HS-5 (cell line): ENCODE measurements at places on chromosomes 4 and X.

- DNase-seq = no peak
Measured at GRCh38 chr4:109332926-109333464, 30.5 kb upstream of the COL25A1 start.

GRCh38 chrX:132639446-132639845, 150.6 kb upstream of the MBNL3 start:
- no peak for DNase-seq

- DNase-seq = no peak
Measured at GRCh38 chrX:97374266-97374665, 490.6 kb downstream of the RPA4 start.

DNA sequence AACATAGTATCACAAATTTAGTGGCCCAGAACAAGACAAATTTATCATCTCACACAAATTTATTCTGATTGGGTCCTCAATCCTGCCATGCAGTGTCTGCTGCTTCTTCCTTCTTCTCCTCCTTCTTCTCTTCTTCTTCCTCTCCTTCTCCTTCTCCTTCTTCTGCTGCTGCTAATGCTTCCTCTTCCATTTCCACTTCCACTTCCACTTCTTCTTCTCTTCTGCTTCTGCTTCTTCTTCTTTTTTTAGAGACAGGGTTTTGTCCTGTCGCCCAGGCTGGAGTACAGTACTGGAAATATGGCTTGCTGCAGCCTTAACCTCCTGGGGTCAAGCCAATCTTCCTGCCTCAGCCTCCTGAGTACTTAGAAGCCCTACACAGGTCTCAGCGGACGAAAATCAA, 37.5 kb downstream of the FGFBP1 start:
- no peak for DNase-seq

GRCh38 chr4:84496331-84496705, 2.8 kb downstream of the NKX6-1 start:
- no peak for DNase-seq

GRCh38 chr4:19193274-19193981, 1058.3 kb upstream of the SLIT2 start:
- no peak for DNase-seq

DNA sequence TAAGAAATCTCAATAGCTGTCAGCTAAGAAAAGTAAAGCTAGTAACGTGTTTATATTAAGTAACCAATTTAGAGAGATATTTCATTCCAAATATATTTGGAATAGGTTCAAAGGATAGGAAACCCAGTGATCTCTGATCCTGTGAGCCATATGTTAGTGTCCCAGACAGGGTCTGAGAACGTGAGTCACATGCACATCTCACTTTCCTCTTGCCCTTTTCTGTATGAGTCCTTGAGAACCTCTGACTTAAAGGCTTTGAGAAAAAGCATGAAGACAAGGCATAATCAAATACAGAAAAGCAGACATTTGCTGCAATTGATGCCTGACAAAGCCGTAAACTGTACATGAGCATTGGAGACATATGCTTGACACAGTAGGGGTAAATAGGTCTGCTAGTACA, 655.1 kb upstream of the ADGRL3 start:
- DNase-seq = no peak

- no peak for DNase-seq
Measured at GRCh38 chr4:30719454-30720020, 632 bp upstream of the PCDH7 start.

DNA sequence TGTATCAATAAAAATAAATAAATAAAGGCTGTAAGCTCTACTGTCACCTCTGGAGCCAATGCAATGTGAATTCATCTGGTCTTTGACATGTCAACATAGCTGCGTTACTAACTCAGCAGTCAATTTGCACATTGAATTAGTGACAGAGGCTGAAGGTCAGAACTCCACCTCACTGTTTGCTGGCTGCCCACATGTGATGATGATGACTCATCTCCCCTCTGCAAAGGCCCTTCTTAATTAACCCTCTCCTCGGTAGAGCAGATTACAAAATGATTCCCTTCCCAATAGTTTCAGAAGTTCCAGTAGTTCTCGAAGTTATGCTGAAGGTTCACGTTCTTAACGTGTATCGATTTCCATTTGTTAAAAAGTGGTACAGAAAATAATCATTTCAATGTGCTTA, 1626.0 kb upstream of the TENM3 start:
- DNase-seq = no peak

GRCh38 chr4:64718091-64718490, 308.8 kb upstream of the TECRL start:
- DNase-seq = peak; percentile 73

DNA sequence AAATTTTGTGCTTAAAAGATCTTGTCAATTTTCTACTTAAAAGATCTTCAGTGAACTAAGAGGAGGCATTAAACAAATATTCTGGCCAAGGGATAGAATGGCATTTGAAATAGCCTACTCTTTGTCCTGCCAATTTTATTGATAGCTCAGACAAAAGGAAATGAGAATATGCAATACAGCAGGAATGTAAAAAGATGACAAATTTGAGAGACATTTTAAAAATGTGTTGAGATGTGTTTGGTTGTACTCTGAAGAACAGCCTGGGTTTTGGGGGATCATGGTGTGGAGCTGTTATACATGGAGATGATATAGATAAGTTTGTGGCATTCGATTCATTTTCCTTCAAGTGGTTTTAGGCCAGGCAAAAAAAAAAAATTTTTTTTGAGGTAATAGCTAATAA, 11.6 kb upstream of the MAD2L1 start:
- no peak for DNase-seq

DNA sequence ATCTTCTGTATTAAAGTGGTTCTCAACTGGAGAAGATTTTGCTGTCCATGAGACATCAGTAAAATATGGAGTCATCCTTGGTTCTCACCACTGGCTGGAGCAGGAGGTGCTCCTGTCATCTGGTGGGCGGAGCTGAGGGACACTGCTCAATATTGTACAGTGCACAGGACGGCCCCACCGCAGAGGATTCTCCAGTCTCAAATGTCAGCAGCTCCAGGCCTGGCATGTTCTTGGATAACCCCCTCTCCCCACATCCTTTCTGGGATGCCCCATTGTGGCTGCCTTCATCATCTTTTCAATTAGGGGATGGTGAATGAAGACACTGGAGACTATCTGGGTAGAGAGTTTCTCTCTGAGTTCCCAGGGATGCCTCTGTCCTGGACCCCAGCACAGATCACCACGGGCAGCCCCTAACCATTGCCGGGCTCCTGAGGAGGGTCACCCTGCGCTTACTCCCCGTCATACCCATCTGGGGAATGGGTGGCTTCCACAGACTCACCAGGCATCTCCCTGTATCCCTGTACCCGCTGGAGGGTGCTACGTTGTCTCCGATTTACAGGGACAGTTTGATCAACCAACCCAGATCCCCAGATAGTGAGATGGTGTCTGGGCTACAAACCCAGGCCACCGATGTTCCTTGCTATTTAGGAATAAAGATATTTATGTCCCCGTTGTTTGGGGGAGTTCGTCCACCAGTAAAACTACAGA, 21.9 kb upstream of the P2RY8 start:
- DNase-seq = no peak

DNA sequence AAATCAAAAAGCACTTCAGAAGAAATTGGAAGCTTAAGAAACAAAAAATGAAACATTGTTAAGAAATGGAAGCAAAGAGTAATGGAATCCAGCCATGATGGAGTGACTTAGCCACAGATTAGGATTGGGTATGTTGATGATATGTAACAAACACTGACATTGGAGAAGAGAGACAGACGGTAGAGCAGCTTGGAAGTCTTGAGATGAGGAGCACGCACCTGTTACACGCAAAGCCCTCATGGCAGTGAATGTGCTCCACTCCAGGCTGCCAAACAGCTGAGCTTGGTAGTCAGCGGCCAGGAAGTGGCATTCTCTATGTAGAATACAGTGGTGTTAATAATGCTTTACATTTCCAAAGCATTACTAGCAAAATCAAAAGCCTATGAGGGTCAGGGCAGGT, 56.9 kb upstream of the GPRIN3 start:
- no peak for DNase-seq

- no peak for DNase-seq
Measured at GRCh38 chr4:83150653-83151330, 36.3 kb upstream of the PLAC8 start.

DNA sequence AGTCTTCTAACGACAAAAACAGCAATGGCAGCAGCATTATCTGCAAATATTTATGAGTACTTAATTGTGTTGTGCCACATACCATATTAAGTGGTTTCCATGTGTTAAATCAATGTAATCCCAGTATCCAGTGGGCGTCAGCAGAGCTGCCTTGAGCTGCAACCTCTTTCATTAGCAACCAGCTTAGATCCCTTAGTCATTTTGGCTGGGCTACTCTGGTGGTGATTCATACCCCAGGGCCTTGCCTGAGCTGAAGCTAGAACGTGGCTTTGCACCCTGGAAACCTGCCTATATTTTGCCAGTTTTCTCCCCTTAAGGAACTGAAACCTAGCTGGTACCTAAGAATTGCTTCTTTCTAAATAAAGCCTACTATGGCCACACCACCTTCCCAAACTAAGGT, 474.3 kb upstream of the FTHL17 start:
- peak; percentile 39 for DNase-seq

- no peak for DNase-seq
Measured at GRCh38 chrX:3166670-3167455, 125.6 kb downstream of the ARSF start.

DNA sequence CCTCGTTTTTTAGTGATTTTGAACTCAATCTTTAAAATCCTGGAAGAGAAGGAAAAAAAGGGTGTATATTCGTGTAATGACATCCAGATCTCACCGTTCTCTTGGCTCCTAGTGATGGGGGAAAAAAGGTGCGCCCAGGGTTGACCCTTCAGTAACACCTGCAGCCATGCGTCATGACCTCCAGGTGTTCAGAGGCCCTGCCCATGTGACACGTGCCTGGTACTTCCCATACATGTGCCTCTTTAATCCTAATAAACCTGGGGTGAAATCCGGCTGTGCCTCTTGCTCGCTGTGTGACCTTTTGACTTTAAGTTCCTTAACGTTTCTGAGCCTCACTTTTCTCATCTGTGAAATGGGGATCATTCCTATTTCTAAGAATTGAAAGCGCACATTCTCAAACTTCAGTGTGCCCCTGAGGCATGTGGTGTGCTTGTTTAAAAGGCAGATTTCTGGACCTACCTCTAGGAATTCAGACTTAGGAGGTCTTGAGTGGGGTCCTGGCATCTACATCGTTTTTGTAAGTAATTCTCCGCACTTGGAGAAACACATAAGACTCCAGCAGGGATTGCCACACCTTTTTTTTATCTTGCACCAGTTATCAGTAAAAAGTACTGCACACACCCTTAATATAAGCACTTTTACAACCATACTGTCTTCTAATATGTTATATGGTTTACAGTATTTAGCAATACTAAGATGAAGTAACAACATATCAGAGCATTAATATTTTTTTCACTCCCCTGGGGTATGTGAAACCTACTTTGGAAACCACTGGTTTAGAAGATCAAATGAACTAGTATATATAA, 90.1 kb downstream of the RELL1 start:
- DNase-seq = no peak

GRCh38 chrX:2521092-2521926, 20.5 kb upstream of the DHRSX start:
- no peak for DNase-seq

DNA sequence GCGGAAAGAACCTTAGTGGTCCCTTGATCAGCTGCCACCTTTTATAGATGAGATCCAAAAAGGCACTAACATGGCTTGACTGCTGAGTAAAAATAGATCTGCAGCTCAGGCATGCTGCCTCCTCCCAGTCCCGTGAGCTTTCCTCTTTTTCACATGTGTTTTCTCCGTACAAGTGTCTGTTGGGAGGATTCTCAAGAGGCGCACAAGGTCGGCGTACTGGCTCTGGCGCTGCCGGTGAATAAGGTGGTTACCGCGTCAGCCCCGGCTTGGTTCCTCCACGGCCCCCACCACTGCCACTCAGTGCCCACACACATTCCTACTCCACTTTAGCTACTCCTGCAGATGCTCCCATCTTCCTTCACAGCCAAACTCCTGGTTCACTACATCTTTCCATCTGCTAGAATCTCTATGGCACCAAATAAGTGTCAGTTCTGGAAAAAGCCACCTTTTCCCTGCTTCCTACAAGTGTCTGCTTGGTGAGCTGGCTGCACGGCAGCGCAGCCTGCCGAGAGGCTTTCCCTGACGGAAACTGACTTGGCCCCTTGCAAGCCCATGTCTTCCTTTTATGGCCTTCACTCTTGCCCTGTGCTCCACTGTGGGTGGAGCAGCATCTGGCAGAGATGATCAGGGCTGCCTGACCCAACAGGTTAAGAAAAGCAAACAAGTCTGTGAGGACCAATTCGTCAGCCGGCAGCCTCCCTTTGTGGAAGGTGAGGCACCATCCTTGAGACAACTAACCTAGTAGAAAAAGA, 99.8 kb downstream of the KLHL8 start:
- no peak for DNase-seq

GRCh38 chr4:143381189-143382118, 44.8 kb downstream of the GAB1 start:
- no peak for DNase-seq

GRCh38 chr4:51963841-51964517, 56.2 kb downstream of the LRRC66 start:
- no peak for DNase-seq

GRCh38 chr4:125758438-125758837, 443.7 kb downstream of the FAT4 start:
- no peak for DNase-seq

GRCh38 chrX:38626296-38626695, 65.0 kb downstream of the TSPAN7 start:
- DNase-seq = no peak

DNA sequence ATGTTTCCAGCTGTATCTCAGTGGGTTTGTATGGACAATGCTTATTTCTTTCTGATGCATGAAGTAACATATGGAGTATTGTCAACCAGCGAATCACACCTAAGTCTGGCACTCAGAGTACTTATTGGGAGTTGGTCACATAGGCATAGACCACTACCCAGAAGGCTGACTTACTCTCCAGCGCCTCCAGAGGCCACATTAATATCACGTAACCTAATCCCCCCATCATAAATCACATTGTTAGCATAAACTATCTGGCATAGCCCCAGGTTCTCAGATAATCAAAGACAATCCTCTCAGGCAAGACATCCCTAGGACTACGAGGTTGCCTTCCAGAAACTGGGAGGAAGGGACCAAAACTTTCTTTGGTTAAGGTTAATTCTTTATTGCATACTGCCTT, 560.5 kb upstream of the PABPC4L start:
- DNase-seq = no peak

DNA sequence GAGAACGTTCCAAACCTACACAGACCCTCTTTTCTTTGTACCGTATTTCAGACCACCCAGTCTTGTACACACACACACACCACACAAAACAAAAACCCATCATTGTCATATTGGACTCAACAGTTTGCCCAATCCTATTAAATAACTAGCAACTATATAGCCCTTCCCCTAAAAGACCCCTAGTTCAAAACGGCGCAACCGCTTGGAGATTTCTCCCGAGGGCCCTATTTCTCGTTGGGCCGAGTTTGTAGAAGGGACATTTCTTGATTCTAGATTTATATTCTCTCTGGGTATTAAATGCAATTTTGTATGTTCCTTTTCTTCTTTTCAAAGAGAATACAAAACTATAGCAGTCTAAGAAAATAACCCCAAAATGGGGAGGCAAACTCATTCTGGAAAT, 547 bp upstream of the PDGFRA start:
- DNase-seq = no peak

GRCh38 chr4:90815569-90815968, 688.4 kb downstream of the CCSER1 start:
- DNase-seq = no peak

GRCh38 chr4:118683513-118683912, 1.7 kb upstream of the METTL14 start:
- DNase-seq = no peak

GRCh38 chrX:1506916-1507315, 30.1 kb downstream of the P2RY8 start:
- no peak for DNase-seq
